Central memory CD8-positive, alpha-beta T cell (primary cell): ENCODE measurements at places on chromosomes 3 and 15.

DNA sequence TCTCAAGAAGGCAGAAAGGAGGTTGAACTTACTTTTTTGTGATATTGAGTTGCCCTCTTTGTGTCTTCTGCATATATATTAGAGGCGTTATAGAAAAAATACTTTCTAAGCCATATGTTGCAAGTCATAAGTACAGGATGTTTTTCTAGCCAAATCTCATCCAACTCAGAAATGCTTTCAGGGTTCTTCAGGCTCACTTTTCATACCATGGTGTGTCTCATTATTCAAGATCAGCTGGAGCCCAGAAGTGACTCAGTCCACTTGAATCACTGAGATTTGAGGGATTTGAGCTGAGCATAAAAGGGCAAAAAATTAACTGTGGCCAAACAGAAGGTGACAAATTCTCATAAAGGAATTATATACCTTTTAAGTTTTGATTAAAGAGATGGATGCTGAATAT is 157.3 kb downstream of the WNT5A start:
- H3K27ac ChIP-seq = no peak overlapping the region
- no peaks in the 10 kb centered on the region for H3K36me3 ChIP-seq
- no peak overlapping the region for H3K4me3 ChIP-seq
- DNase-seq = no peak
- no peaks in the 10 kb centered on the region for H3K4me1 ChIP-seq

- H3K27me3 ChIP-seq = no peaks in the 10 kb centered on the region
- no peak overlapping the region for H3K4me3 ChIP-seq
- no peak for DNase-seq
- no peak overlapping the region for H3K27ac ChIP-seq
These were observed 134.4 kb upstream of the DAZL start for GRCh38 chr3:16739541-16740105.

- no peak for DNase-seq
- H3K27ac ChIP-seq = no peak overlapping the region
- no peaks in the 10 kb centered on the region for H3K27me3 ChIP-seq
- H3K4me3 ChIP-seq = no peak overlapping the region
- H3K36me3 ChIP-seq = peaks cover 11% of the 10 kb centered on the region
These were observed 202.9 kb downstream of the VPS13C start for GRCh38 chr15:61857169-61857829.

GRCh38 chr15:85500060-85500708 is 119.8 kb downstream of the AKAP13 start:
- H3K4me3 ChIP-seq = no peak overlapping the region
- no peaks in the 10 kb centered on the region for H3K36me3 ChIP-seq
- H3K27me3 ChIP-seq = no peaks in the 10 kb centered on the region
- H3K27ac ChIP-seq = peak overlapping the region; percentile 8
- no peak for DNase-seq

- no peaks in the 10 kb centered on the region for H3K36me3 ChIP-seq
- H3K27me3 ChIP-seq = no peaks in the 10 kb centered on the region
- DNase-seq = no peak
- H3K4me3 ChIP-seq = no peak overlapping the region
- H3K27ac ChIP-seq = no peak overlapping the region
These were observed 427.4 kb downstream of the FGF12 start for GRCh38 chr3:192299921-192300320.

GRCh38 chr3:186162221-186162620 is 53.3 kb upstream of the ETV5 start:
- H3K27me3 ChIP-seq = peaks cover 74% of the 10 kb centered on the region
- no peak overlapping the region for H3K4me3 ChIP-seq
- DNase-seq = no peak
- no peaks in the 10 kb centered on the region for H3K36me3 ChIP-seq
